ENCODE measurements at places on chromosomes 2 and 18. TPM values are rescaled to one million over a fixed set of nuclear protein-coding genes. Genes with fewer than 3 reads are reported as not detected.

Gene KLHL29
- total RNA-seq: 2.6 TPM

Gene TAF4B
- 4.3 TPM for total RNA-seq

Gene MEP1B
- total RNA-seq: 2.6 TPM

Gene LMAN2L
- 9.4 TPM for total RNA-seq

Gene IL1RL2
- not detected for total RNA-seq

Gene FMNL2
- 23.4 TPM for total RNA-seq

Gene CPO
- not detected for total RNA-seq

Data from umbilical cord (tissue), 2 donors.